ENCODE measurements at places on chromosomes 5 and 9.

GRCh38 chr9:133629221-133630110 is 6.7 kb upstream of the DBH start:
- DNase-seq = no peak

GRCh38 chr9:36748322-36748899 is 175.7 kb downstream of the MELK start:
- DNase-seq = peak; percentile 53

GRCh38 chr9:16883586-16883985 is 13.1 kb upstream of the BNC2 start:
- DNase-seq = no peak

- no peak for DNase-seq
These were observed 26.0 kb upstream of the ANXA1 start for GRCh38 chr9:73125651-73126050.

Measured in muscle of leg (tissue), 16 donors.